ENCODE measurements at places on chromosomes 5 and 9.

DNA sequence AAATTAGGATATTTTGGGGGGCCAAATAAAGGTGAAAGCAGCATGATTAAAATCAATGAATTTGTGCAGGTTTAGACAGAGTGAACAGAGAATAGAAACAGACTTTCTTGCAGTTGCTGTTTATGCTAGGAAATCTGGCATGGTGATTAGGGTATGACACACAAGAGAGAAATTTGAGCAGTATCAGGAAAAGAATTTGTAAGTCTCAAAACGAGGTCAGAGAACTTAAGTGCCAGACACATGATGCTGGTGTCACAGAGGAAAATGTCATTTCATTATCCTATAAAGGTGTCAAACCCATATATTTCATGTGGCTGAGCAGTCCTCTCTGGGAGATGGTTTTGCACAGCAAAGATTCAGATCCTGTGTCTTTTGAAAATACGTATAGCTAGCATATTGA, 15.7 kb downstream of the LVRN start:
- DNase-seq, result no peak

DNA sequence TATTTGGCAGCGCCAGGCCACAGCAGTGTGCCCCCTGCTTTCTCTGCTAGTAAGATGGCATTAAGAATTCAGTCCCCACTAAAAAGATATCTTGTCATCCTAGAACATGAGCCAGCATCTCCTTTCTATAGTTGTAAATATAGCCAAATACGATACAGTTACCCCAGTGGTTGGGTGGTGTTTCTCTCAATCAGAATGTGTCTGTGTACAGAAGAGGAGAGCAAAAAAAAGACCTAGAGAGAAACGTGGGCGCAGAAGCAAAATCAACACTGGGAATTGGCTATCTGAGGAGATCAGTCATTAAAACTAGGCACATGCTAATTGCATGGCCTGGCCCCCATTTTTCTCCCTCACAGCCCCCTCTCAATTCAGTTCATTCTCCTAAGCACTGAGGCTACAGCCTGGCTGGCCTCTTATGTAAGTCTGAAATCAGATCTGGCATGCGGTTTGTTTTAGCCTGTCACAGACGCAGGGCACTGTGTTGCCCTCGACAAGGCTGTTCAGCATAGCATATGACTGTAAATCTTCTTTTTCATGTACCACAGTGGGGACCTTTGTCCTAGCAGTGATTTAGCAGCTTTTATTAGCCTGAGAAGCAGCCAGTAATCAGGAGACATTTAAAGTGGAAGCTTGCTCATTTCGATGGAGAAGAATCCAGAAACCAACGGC, 57.8 kb downstream of the RORB start:
- DNase-seq, result no peak

GRCh38 chr5:67223211-67223610, 26.6 kb upstream of the CD180 start:
- DNase-seq, result no peak

DNA sequence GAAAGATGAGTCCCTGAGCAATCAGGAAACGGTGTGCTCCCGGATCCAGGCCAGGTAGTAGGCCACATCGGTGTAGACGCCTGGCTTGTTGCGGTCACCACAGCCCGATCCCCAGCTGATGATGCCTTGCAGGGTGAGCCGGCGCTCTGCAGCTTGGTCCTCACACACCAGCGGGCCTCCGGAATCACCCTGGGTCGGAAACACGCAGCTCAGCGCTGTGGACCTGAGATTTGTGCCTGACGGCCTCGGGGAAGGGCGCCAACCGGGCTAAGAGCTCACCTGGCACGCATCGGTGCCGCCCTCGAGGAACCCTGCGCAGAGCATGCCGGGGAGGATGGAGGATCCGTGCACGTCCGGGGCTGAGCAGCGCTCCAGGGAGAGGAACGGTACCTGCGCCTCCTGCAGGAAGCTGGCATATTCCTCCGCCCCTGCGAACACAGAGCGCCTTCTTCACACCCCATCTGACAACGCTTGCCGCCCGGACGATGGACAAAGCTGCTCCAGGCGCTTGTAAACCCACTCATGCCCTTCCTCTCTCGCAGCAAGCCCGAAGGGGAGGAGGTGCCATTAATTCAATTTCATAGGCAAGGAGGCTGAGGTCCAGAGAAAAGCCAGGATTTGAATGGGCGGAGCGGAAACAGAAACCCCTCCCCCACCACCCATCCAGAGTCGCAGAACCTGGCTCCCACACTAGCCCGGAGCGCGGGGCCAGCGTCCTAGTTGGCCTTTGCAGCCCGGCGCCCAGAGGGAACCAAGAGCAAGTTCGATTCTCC, 2.0 kb upstream of the PFN3 start:
- peak; percentile 37 for DNase-seq

GRCh38 chr5:12354686-12355085, 450.4 kb upstream of the CTNND2 start:
- DNase-seq, result no peak

DNA sequence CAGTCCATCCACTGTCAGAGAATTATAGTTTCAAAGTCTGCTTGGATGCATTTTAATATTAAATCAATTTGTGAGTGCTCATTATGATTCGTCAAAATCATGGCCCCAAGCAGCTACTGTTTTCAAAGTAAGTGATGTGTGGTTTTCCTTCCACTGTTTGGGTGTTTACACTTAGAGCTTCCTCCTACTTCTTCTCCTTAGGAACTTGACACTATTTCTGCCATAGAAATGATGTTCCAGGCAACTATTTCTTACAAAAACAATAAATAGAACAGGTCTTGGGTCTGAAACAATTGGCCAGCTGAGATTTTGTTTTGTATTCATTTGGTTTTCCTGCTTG, 132.8 kb upstream of the RAI14 start:
- DNase-seq, result no peak

- no peak for DNase-seq
Observed at GRCh38 chr9:14401911-14402310, 88.0 kb upstream of the NFIB start.

Data from naive B cell (primary cell).